SJSA1 (cell line): ENCODE measurements at places on chromosomes 6 and 20. TPM values are rescaled to one million over a fixed set of nuclear protein-coding genes. Genes with fewer than 3 reads are reported as not detected.

The APCDD1L gene
- total RNA-seq = 0.24 TPM in 1 of 2 replicates, not detected in the other

DNA sequence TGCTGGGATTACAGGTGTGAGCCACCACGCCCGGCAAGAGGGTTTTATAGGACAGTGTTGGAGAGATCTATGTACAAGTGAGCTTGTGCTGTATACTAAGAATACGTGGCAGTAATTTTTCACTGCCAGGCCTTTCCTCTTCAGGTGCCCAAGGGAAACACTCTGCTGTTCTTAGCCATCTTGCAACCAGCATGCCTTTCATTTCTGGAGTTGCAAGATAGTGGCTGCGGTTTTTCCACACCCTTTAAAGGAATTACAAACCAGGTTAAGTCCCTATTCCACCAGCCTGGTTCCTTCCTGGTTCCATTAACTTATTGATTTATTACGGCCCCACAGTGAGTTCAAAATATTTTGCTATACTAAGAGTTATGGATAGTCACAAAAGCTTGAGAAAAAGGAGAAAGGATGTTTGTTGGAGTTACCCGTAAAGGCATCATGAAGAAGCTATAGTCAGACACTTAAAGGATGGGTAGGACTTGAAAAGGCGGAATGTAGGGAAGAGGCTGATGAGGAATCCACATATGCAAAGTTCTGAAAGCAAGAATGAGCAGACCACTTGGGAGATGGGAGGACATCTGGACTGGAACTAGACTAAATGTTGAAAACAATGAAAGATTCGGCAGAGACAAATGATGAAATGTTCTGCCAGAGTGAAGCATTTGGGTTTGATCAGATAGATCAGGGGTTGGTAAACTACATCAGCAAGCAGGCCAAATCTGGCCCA is 61.4 kb upstream of the ASIP start:
- DNase-seq = no peak

DNA sequence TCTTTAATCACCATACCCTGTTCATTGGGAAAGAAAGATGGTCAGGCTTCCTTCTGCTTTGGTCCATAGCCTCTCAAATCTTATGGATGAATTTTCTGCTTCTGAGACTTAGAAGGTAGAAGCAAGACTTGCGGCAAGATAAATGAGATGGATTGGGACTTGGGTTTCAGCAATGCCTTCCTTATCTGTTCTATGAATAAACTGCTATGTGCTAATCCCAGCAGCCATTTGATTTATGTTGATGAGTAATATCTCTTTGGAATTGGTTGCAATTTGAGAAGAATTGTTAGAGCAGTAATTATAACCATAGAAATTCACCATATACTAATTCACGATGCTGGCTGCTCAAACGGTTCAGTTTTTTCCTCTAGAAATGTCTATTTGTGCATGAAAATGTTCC is 48.3 kb downstream of the TXLNB start:
- DNase-seq = no peak

GRCh38 chr6:38178584-38178886 is 359.0 kb downstream of the ZFAND3 start:
- no peak for DNase-seq

- no peak for DNase-seq
Measured at GRCh38 chr6:105204331-105204730, 24.5 kb upstream of the POPDC3 start.
